ENCODE measurements at places on chromosomes 11 and 22.
A peak's percentile ranks its signal among the peaks of the same experiment; 100 is the strongest.

GRCh38 chr22:23775779-23776375 is 3.2 kb downstream of the MMP11 start:
- DNase-seq = no peak

DNA sequence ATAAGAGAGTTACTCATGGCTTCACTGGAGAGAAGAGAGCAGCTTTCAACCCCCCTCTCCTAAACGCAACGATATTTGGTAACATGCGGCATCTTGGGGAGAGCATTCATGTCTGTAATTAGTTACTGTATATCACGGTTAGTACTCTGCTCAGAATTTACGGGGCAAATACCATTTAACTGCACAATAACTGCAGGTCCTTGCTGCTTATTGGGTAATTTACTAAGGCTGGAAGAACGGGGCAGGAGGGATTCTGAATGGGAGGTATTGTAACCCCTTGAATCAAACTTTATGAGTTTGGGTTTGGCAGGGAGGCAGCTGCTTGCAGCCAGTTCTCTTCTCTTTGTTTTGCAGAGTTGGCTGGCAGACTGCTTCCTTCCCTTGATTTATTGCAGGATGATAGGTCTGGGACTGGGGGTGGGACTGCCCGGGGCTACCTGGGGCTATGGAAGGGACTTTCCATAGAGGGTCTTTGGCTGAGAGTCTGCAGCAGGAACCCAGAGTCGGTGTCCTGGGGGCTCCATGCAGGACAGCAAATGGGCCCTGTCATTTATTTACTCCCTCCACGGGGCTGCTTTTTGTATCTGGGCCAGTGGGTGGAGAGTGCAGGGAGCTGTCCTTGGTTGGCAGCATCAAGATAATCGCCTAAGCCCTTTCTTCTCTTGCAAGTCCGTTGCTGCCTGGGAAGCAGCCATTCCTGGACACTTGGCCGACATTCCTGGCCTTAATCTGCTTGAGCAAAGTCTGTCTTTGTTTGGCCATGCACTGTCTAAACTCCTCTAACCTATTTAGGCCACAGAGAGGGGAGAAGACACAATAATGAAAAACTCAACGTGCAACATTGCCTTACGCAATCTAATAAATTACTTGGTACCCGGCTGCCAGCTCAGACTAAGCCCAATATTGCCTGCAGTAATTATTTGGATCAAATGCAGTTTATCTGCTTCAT is 188.9 kb downstream of the ST3GAL4 start:
- no peak for DNase-seq

DNA sequence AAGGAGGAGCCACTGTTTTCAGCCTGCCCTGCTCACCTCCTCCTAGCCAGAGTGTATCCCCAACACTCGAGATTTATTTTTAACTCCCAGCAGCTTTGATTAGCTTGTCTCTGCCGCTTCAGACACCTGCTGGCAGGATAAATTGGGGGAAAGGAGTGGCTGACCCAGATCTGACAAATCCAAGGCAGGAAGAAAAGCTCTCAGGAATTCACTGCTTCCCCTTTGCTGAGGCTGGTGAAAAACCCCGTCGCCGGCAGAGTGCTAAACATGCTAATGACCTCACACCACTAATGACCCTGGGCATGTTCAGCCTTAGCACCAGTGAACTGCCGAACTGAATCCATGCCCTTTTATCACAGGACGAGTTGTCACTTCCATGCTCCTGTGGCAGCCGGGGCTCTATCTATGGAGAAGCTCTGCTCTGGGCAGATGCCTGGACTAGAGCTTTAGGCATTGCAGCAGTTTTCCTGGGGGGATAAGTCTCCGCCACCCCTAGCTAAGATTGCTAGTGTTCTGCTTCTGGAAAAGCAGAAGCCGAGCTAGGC is 52.2 kb downstream of the FEZ1 start:
- no peak for DNase-seq

DNA sequence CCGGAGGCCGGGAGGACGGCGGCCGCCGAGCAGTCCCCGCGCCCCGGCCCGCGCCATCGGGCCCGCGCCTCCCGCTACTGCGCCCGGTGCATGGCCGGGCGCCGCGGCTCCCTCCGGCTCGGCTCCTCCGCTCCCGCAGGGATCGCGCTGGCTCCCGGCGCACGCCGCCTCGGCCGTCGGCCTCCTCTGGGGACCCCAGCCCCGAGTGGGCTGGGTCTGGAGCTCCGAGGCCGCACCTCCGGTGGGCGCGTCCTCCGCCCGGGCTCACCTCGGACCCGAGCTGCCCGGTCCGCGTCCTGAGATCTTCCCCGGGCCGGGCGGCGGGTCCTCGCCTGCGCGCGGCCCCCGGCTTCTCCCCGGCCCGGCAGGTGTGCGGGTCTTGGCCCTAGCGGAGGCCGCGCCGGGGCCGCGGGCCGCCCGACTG is 251 bp downstream of the SHISA8 start:
- no peak for DNase-seq

GRCh38 chr11:58600510-58600909 is 21.6 kb downstream of the ZFP91 start:
- DNase-seq = no peak

GRCh38 chr11:85096939-85097338 is 530.2 kb downstream of the DLG2 start:
- no peak for DNase-seq

DNA sequence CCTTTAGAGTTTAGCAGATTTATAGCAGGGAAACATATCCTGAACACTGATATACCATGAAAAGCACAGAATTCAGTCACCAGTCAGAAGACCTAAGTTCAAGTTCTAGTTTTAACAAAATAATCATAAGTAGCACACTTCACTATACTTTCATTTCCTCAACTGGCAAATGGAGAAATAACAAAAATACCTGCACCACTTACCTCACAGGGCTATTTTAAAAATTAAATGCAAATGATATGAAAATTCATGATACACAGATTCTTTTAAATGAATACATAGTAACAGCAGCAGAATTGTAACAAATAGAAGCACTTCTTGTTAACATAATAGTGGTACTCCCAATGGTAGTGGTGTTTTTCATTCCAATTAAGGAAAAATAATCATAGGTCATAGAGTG is 139.0 kb downstream of the FCHSD2 start:
- DNase-seq = no peak

GRCh38 chr11:61923166-61924063 is 6.0 kb upstream of the RAB3IL1 start:
- no peak for DNase-seq

DNA sequence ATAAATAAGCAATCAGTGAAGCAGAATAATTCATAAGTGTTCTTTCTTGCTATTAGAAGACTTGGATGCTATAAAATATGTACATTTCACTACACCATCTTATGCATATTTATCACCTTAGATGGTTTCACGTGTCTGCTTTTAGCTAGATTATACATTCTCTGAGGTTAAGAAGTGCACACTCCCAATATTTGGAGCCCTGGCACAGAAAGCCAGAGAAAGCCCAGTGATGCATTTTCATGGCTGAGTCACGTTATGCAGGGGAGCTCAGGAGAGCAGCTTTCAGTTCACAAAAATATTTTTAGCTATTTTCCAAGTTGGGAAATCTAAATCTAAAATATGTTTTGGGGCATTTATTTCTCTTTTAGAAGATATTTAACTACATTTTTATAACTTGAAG is 5.1 kb upstream of the TP53AIP1 start:
- DNase-seq = no peak

GRCh38 chr11:77410076-77410827 is 63.6 kb downstream of the PAK1 start:
- DNase-seq = no peak

GRCh38 chr22:46054091-46055073 is 77.4 kb upstream of the WNT7B start:
- DNase-seq = no peak

DNA sequence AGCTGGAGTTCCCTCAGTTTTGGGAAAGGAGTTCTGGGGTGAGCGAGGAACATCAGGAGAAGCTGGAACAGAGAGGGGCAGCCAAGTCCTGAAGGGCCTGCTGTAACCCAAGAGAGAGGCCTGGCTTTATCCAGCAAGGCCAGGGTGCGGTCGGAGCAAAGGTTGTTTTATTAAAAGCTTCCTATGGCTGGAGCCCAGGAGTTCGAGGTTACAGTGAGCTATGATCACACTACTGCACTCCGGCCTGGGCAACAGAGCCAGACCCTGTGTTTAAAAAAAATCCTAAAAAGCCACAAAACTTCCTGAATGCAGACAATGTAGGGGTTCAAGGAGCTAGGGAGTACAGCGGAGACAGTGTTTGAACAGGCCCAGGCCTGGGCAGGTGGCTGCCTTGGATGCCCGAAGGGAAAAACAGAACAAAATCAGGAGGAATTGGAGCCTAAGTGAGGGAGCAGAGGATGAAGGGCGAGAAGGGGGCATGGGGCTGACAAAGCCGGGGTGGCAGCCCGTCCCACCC is 22.2 kb upstream of the MALAT1 start:
- DNase-seq = no peak

GRCh38 chr22:19291218-19291579 is 320 bp downstream of the CLTCL1 start:
- DNase-seq = peak; percentile 4

DNA sequence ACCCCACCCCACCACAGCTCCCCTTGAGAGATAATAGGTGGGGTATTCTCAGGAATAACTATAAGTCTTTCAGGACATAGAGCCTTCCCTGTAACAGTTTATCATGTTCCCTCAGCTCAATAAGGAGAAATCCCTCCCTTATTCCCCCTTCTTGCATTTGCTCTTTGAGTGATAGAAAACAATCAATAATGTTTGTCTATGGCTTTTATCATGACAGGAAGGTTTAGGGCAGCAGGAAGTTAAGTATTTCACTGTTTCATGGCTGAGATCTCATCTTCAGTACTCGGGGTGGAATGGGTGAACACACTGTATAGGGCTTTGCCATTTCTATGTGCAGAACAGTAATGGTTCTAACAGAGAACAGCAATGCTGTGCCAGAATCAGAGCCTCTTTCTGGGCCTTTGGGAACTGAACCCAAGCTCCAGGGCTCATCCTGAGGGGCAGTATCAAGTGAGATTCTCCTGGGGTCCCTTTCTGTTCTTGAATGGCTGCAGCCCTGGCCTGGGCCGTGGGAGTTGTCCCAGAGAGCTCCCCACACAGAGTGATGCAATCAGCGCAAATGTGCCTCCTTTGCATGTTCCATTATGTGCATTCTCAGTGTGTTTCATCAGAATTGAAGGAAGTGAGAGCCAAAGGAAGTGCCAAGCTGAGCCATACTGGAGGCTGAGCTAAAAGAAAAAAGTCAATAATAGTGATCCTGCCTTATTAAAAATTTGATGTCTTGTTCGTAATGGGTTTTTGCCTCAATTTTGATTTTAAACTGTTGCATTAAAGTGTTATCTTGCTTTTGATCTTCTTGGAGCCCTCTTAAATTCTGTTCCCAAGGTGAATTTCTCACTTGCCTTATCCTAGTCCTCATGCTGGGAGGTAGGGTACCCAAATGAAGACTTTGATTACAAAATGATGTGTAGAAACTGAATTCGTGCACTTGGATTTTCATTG is 2.9 kb upstream of the CYP2R1 start:
- DNase-seq = no peak

GRCh38 chr22:47600791-47601625 is 838.6 kb downstream of the TBC1D22A start:
- DNase-seq = no peak

DNA sequence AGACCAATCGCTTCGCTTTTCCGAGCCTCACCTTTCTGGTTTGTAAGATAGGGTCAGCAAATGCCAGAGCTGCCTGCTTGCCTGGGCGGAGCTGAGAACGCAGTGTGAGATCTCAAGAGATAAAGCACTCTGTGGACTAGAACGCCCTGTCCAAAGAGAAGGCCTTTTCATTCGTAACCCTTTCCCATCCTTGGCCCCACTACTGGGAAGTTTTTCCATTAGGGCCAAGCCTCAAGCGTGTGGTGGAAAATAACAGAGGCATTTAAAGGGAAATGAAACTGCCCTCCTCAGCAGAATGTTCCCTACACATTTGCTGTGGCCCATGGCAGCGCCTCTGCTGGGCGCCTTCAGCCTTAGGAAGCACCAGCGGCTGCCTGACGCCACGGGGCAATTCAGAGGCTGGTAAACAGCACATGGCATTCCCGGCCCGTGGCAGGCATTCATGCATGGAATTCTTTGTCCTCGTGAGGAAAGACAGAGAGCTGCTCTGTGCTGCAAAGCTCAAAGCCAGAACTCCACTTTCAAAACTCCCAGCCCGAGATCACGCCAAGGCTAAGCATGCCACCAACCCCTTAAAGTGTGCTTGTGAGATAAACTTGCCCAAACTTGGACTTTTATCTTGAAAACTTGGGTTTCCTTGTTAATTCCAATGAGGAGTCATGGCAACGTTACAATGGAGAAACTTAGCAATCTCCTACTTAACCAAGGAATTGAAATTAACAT is 38.1 kb downstream of the AHNAK start:
- DNase-seq = no peak

- no peak for DNase-seq
These were observed 273.3 kb downstream of the BUD13 start for GRCh38 chr11:116499396-116500003.

GRCh38 chr22:19130959-19131684 is at the start of gene TSSK2:
TSS of gene TSSK2 (plus strand) at chr22:19131308. CDS start at chr22:19131400, 92 bp downstream.
- no peak for DNase-seq

DNA sequence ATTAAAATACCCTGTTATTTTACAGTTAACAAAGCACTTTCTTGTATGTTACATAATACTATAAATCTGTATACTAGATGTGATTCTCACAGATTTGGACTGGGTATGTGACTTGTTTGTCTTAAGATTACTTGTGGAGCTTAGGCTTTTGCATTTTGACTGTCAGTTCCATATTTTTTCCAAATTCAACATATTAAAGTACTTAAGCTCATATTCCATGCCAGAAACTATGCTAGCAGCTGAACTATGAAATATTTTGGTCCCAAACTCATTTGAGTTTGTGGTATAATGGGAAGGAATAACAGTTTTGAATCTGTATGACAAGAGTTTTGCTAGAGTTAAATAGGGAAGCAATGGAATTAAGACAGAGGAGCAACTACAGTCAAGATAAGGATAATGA is 841.4 kb downstream of the JRKL start:
- DNase-seq = no peak

DNA sequence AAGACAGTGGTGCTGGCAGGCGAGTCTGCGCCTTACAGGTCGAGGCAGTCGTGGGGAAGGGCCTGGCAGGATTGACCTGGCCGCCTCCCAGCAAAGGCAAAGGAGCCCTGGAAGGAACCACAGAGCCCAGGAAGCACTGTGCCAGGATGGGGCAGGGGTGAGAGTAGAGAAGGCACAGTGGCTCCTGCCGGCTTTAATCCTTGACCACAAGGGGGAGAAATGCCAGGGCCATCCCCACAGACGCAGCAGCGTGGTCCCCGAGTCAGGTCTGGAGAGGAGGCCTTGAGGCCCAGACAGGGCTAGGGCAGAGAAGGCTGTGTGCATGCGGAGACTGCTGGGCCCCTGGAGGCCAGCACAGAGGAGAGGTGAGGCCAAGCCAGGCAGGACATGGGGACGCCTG is 9.9 kb upstream of the NDUFS8 start:
- no peak for DNase-seq
